ENCODE measurements at places on chromosomes 2 and 18.

GRCh38 chr18:76875390-76876325, 53.3 kb downstream of the ZNF236 start:
- peak; percentile 71 for DNase-seq

DNA sequence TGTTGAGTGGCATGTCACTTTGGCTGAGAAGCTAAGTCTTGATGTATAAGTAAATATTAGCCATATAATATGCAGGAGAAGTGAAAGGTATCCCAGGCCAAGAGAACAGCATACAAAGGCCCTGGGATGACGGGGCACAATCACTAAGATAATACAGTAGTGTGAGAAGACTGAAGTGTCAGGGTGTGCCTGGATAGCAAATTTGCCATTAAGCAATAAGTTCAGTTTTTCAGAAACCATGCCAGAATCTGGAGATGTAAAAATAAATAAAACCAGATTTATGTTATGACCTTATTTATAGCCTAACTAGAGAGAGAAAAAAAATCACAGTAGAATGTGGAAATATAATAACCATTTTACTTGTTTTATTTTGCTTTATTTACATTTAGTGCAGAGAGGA, 1858.7 kb upstream of the CELF4 start:
- DNase-seq, result no peak

GRCh38 chr2:47038656-47039488, 116.2 kb downstream of the STPG4 start:
- no peak for DNase-seq

DNA sequence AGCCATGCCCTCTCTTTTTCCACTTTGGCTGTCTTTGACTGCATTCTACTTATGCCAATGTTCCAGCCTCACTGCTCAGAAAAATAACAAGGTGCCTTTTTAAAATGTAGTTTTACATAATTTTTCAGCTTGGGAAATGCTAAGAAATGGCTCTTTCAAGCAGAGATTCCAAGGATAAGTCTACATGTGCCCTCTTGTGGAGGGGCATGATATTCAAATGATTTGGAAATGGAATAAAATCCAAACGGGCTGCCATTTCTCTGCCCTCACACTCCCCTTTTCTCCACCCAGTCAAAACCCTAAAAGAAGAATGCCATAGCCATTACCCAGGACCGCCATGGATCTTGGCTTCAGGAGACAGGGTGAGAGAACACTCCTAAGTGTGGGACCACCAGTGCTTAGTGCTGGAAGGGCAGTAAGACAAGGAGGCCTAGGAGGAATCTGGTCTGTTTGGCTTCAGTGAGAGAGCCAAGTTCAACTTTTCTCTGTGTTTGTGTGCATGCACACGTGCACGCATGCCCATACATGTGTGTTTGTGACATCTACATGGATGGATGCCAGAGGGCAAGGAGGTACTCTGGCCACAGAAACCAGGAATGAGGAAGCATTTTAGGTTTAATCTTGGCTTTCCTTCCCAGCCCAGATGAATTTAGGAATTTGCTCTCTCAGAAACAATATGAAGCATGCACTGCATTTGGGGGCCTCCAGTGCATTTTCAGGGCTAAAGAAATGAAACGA, 174.0 kb upstream of the SLC14A2 start:
- DNase-seq, result peak; percentile 14

DNA sequence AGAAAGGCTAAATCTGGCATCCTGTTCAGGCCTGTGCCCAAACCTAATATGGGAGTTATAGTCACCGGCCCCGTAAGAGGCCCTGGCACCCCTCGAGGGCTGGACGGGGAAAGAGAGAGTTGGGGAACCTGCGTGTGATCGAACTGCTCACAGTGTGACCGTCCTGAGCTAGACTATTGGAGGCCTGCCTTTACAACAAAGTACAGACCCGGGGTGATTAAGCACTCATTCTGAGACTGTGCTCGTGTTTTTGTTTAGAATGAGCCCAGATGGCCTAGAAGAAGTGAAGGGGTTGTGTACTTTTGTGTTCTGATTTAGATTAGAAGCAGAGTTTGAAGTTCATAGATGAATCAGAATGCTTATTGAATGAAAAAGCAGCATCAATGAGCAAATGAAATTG, 115.3 kb downstream of the ACOXL start:
- no peak for DNase-seq

GRCh38 chr2:66790651-66791181, 355.8 kb downstream of the MEIS1 start:
- DNase-seq, result no peak

DNA sequence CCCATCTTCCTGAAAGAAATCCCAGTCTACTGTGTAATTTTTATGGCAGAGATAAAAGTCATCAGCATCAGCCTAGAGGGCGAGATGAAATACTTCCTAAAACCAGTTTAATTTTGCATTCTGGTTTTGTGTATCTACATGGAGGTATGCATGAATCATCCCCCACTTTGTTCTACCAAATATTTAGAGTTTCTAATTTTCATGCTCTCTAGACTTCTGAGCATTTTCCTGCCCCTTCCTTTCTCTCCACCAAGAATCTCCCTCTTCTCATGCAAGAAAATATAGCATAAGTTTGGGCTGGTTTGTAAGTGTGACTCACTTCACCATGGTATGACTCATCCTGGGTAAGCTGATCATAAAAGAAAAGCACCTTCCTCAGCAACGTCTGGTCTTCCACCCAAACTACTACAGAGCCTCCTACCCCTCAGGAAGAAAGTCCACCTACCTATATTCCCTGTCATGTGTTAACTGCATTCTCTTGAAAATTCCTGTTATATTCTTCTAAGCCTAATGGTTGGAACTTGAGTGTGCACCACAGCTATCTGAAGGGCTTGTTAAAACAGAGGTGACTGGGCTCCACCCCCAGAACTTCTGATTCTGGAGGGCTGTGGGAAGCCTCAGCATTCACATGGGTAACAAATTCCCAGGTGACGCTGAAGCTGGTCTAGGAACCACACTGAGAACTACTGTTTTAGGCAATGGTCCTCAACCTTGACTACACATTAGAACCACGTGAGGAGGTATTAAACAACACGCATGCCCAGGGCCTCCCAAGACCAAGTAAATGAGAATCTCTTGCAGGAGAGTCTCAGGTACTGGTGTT, 37.4 kb upstream of the RAPGEF4 start:
- DNase-seq, result peak; percentile 72

GRCh38 chr2:160890667-160891352, 269.4 kb upstream of the TANK start:
- no peak for DNase-seq

DNA sequence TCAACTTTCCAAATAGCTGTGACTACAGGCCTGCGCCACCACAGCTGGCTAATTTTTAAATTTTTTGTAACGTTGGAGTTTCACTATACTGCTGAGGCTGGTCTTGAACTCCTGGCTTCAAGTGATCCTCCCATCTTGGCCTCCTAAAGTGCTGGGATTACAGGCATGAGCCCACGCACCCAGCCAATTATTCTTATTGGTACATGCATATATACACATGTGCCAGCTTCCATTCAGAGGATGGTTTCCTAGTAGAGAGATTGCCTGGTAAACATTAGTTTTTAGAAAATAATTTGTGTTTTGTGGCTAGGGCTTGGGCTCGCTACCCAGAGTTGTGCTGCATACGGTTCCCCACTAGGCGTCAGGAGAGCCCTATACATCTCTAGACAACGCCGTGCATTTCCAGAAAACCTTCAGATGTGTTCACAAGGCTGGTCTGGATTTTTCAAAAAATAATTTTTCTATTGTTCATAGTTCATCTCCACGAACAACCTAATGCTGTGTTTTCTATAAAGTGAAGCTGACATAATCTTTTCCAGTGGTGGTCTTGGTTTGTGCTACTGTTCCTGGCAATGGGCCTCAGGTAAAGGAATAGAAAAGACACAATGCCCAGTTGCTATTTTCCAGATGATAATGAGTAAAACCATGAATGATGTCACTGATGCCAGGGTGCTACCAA, 14.6 kb upstream of the AFG3L2 start:
- DNase-seq, result peak; percentile 85

- no peak for DNase-seq
Observed at GRCh38 chr18:10365021-10365500, 89.4 kb upstream of the APCDD1 start.

DNA sequence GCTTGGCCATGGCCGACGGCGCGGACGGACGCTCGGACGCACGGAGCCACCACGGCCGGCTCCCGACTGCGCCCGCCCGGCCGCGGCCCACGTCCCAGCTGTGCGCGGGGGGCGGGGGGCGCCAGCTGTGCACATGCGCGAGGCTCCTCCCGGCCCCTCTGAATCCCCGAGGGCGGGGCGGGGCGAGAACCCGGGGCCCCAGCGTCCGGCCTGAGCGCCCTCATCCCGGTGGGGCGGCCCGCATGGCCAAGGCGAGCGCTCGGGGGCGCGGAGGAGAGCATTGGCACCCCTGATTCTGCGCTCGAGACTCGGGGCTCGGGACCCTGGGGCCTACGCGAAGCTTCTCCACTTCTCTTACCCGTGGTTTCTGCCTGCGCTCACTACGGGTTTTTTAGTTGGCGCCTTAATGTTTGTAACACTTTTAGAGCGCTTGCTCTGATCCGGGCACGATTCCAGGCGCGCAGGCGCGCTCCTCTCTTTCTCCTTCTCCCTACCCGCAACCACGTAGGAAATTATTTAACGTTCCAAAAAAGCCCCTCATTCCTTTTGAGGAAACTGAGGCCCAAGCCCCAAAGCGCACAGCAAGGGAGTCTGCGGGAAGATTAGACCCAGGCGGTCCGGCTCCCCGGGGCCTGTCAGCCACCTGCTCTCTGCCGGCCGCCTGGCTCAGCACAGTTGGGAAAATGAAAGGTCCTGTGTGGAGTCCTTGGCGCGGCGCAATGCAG, at the start of gene PXDN:
PXDN (minus strand) TSS at position 70 of the 725 bp plus-strand sequence; CDS start at position 10, 60 bp downstream.
- peak; percentile 24 for DNase-seq

- peak; percentile 93 for DNase-seq
Observed at GRCh38 chr2:73176881-73177644, 25.3 kb upstream of the NOTO start.

DNA sequence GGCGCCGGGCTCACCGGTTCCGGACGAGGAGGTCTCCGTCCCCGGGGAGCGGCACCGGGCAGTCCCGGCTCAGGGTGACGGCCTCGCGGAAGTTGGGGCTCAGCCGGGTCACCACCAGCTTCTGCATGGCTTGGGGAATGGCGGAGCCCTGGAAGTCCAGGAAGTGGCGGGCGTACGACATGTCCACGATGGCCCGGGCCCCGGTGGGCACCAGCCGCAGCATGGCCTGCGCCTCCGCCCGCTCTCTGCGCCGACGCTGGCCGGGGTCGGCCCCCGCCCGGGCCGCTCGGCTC, 157 bp downstream of the PTGR3 start:
- no peak for DNase-seq

GRCh38 chr2:186611526-186611925, 21.7 kb downstream of the ITGAV start:
- DNase-seq, result no peak

- DNase-seq, result no peak
Observed at GRCh38 chr18:64791236-64791635, 642.3 kb upstream of the LINC00305 start.

DNA sequence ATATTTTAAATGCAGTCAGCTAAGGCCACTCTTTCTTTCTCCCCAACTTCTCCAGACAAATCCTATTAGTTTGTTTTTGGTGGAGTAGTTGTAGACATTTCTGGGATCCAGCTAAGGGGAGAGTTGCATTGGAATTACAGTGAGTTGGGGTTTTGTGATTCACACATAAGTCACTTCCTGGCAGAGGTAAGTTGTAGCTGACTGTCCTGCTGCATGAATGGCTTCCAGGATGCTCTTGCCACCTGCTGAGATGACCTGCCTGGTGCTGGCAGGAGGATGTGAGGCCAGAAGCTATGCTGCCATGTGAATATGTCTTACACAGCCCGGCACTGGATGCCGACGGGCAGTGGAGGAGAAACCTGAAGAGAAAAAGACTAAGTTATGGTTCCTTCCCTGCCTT, 243.7 kb downstream of the TDRD15 start:
- no peak for DNase-seq

DNA sequence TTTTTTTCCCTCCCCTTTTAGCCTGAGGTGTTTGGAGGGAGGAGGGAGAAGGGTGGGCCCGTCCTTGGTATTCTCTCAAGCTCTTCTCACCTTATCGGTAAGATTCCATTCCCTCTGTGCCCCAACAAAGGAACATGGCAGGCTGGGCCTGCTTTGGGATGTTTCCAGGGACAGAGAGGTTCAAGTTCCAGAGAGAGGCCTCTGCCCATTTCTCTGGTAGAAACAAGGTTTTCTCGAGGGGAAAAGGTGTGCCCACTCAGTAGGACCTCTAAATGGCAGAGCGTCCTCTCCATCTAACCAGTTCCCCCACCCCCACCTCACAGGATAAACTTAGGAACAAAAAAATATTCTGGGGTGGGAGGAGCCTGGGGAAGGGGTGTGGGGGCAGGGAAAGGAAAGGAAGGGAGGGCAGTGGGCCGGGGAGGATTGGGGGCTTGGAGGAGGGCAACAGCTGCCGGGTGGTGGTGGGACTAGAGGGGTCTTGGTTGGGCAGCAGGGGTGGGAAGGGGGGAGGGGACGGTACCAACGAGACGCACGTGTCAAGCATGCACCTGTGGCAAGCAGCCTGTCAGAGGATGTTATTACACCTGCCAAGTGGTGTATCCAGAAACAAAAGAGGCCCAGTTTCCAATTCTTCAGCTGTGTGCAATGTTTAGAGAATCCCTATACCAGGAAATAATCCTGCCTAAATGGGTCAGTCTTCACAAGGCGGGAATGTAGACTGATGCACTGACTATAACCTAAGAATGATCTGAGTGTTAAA, 2.1 kb downstream of the PCBP1 start:
- peak; percentile 77 for DNase-seq

GRCh38 chr2:234823196-234823876, 128.5 kb upstream of the SH3BP4 start:
- DNase-seq, result no peak

DNA sequence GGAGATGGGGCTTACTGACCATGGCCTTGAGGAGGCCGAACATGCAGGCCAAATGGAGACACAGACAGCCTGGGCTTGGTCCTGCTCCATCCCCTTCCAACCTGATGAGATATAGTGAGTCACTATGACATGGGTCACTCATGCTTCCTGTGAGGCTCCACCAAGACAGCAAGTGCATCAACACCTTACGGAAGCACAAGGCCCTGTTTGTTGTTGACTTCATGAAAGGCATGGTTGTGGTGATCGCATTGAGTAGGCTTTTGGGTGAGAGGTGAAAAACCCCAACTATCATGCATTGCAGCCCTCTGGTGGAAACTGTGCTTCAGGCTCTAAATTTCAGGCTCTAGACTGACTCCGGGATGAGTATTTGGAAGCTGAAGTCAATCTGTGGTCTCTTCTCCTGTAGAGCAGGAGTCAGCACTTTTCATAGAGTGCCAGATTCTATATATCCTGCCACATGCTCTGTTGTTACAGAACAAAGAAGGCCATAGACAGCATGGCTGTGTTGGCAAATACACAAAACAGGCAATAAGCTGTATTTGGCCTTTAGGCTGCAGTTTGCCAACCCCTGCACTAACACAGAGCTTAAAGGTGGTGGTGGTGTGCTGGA, 10.1 kb downstream of the IL37 start:
- DNase-seq, result no peak

DNA sequence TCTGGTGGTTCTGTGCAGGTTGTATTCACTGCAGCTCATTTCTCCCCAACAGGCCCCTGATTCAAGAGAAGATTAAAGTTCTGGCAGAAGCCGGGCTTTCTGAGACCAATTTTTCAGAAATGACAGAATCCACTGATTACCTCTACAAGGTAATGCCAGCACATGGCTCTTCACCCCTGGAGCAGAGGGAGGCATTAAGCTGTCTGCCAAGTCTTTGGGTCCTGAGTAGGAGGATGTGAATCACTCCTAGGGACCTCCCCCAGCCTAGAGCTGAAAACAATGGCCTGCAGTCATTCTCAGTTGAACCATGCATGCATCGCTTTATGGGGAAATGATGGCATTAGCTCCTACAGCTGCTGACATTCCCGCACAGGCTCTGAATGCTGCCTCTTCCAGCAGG, 20.5 kb upstream of the RPL37A start:
- DNase-seq, result no peak
